ENCODE measurements at places on chromosomes 7 and 10. TPM values are rescaled to one million over a fixed set of nuclear protein-coding genes. Genes with fewer than 3 reads are reported as not detected.
A peak's percentile ranks its signal among the peaks of the same experiment; 100 is the strongest.

DNA sequence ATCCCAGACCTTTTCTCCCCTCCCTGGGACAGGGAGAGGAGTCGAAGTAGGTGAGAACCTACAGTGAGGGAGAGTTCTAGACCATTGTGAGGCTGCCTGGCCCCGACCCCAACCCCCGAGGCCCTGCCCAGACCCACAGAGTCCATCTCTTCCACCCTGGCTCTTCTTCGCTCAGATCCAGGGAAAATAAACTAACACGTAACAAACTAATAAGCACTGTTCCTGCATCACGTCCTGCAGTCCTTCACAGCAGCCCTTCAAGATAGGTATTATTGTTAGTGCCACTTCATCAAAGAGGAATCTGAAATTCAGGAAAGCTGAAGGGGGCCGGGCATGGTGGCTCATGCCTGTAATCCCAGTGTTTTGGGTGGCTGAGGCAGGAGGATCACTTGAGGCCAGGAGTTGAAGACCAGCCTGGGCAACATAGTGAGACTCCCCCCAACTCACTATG is at the start of gene SPACDR:
Gene SPACDR, minus strand, starts transcription at position 51 of the 451 bp plus-strand sequence. CDS start 235 bp downstream, outside the sequence.
- no peak within 1 kb of the TSS for H3K4me3 ChIP-seq
- peak within 1 kb of the TSS; percentile 11 for H3K27ac ChIP-seq
- no peaks in the 10 kb centered on the region for H3K4me1 ChIP-seq
- DNase-seq = no peak
- H3K36me3 ChIP-seq = no peaks in the 10 kb centered on the region
- H3K27me3 ChIP-seq = no peaks in the 10 kb centered on the region

GRCh38 chr10:23530079-23530478 is 91.2 kb downstream of the OTUD1 start:
- no peaks in the 10 kb centered on the region for H3K4me1 ChIP-seq
- no peaks in the 10 kb centered on the region for H3K27me3 ChIP-seq
- no peak for DNase-seq
- no peaks in the 10 kb centered on the region for H3K36me3 ChIP-seq
- H3K4me3 ChIP-seq = no peak overlapping the region

GRCh38 chr7:101507791-101508252 is 121.3 kb downstream of the MYL10 start:
- H3K4me3 ChIP-seq = no peak overlapping the region
- no peaks in the 10 kb centered on the region for H3K4me1 ChIP-seq
- no peak overlapping the region for H3K27ac ChIP-seq
- no peaks in the 10 kb centered on the region for H3K36me3 ChIP-seq

DNA sequence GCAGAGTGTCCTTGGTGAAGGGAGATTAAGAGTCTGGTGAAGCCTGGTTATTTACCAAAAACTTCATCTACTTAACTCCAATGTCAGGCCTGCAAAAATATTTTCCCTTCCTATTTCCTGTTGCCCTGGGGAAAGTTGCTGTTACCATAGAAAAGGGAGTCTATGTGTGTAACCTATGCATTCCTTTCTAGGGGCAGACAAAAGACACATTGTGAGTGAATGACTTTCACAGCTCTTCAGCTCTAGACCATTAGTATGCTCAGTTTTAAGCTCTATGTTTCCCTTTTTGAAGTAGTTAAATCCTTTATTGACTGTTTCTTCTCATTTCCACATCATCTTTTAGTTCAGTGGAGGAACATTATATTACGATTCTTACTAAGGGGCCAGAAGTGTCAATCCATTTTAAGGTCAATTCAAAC is 45.6 kb upstream of the SGCE start:
- peak overlapping the region; percentile 26 for H3K27ac ChIP-seq
- no peak for DNase-seq
- H3K4me3 ChIP-seq = no peak overlapping the region
- H3K27me3 ChIP-seq = no peaks in the 10 kb centered on the region
- peaks cover 35% of the 10 kb centered on the region for H3K4me1 ChIP-seq
- H3K36me3 ChIP-seq = no peaks in the 10 kb centered on the region

GRCh38 chr10:80122746-80123145 is 9.8 kb upstream of the PLAC9 start:
- no peak for DNase-seq
- H3K27me3 ChIP-seq = no peaks in the 10 kb centered on the region
- H3K27ac ChIP-seq = no peak overlapping the region
- no peaks in the 10 kb centered on the region for H3K4me1 ChIP-seq
- no peaks in the 10 kb centered on the region for H3K36me3 ChIP-seq

DNA sequence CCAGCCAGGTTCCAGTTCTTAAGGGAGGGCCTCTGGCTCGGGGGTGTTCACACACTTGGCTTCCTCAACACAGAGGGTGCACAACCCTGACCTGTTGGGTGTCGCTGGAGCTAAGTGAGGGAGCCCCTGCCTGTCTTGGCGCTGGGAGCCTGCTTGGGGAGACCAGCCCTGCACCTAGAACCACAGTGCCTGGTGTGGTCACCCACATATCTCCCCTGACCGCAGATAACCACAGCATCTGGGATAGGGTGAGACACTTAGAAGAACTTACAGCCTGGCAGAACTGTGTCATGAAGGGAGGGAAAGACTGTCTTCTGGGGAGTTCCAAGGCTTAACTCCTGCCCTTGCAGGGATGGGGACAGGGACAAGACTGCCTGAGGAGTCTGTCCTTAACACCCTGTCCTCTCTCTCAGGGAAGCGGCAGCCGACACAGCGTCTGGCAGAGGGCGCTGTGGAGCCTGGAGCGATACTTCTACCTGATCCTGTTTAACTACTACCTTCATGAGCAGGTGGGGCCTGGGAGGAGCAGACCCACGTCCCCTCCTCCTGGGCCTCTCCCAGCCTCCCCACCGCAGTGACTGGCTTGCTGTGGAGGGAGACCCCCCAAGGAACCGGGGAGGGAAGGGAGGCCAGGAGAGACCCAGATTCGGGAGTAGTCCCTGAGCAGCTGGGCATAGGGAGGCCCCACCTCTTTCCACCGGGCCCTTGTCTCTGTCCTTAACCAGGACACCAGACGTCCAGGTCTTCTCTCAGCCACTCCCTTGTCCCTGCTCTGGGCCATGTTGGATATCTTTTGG is 59.0 kb downstream of the PALD1 start:
- H3K4me1 ChIP-seq = no peaks in the 10 kb centered on the region
- H3K4me3 ChIP-seq = no peak overlapping the region
- peaks cover 18% of the 10 kb centered on the region for H3K36me3 ChIP-seq
- no peak for DNase-seq

GRCh38 chr10:110169586-110169985 is 37.8 kb upstream of the MXI1 start:
- no peaks in the 10 kb centered on the region for H3K27me3 ChIP-seq
- H3K27ac ChIP-seq = no peak overlapping the region
- no peaks in the 10 kb centered on the region for H3K36me3 ChIP-seq
- DNase-seq = no peak
- no peak overlapping the region for H3K4me3 ChIP-seq

DNA sequence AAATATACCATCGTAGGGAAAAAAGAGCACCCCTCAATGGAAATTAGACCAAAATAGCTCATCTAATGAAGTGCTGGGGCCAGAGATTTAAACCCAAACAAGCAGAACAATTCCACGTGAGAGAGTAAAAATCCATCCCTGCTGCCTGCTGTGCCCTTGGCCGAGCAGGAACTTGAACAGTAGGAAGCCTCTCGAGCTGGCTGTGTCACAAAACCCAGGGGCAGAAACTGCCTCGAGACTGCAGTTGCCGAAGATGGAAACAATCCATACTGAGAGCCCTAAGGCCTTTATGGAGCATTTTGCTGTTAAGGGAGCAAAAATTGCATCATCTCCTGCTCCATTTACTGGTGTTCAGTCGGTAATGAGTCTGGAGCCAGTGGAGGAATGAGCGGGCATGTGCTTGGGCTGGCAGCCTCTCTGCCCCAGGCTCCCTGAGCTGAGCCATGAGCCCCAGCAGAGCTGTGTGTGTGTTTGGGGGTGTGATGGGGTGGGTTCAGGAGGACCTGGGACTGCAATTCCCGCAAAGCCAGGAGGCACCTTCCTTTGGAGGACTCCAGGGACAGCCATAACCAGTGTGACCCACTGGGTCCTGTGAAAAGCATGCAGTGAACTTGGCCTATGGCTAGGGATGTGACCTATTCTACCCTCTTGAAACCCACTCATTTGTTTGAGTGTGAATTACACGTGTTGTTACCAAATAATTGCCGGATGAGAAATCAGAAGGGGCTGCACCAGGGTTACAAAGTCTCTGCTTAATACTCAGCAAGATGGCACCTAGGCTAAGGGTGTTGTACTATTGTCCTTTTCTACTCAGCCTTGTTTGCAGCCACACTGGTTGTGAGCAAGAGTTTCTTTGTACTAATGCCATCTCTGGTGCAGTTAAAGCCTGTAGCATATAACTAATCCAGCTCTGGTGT is 58.3 kb downstream of the CDHR3 start:
- H3K4me1 ChIP-seq = peaks cover 8% of the 10 kb centered on the region
- H3K4me3 ChIP-seq = no peak overlapping the region
- no peaks in the 10 kb centered on the region for H3K36me3 ChIP-seq
- no peak overlapping the region for H3K27ac ChIP-seq
- no peak for DNase-seq

DNA sequence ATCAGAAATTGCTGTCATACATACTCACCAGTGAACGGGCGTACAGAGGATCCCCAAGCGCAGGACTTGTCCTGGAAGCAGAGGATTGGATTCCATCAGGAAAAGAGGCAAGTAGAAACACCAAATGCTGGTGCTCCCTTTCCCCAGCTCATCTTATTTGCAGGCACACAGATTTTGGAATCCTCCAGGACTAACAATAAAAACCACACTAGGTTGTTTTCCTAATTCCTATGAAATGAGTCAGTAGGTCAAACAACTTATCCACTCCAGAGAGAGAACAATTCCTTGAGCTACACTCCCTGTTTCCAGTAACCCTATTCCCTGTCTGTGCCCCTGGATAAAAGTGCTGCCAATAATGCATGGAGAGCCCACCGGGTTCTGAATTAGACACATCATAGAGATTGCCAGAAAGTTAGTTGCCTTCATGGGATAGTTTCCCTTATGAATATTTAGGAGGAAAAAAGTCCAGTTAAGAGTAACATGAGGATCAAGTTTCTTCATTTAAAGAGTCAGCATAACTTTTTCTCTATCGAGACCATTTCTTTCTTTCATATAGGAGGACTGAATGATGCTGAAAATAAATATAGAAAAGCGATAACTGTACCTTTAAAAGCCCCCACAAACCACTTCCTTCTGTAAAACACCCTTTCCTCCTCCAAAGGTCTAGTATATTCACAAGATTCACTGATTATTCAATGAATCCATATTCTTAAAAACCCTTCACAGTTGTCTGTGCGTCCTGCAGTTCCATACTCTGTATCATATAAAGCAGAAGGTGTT is 178.3 kb upstream of the KLF14 start:
- no peaks in the 10 kb centered on the region for H3K36me3 ChIP-seq
- peak overlapping the region; percentile 49 for H3K4me3 ChIP-seq
- peaks cover 67% of the 10 kb centered on the region for H3K4me1 ChIP-seq
- no peaks in the 10 kb centered on the region for H3K27me3 ChIP-seq
- DNase-seq = no peak
- peak overlapping the region; percentile 86 for H3K27ac ChIP-seq

- H3K27ac ChIP-seq = no peak overlapping the region
- DNase-seq = no peak
Observed at GRCh38 chr7:39509436-39509835, 56.8 kb upstream of the YAE1 start.

DNA sequence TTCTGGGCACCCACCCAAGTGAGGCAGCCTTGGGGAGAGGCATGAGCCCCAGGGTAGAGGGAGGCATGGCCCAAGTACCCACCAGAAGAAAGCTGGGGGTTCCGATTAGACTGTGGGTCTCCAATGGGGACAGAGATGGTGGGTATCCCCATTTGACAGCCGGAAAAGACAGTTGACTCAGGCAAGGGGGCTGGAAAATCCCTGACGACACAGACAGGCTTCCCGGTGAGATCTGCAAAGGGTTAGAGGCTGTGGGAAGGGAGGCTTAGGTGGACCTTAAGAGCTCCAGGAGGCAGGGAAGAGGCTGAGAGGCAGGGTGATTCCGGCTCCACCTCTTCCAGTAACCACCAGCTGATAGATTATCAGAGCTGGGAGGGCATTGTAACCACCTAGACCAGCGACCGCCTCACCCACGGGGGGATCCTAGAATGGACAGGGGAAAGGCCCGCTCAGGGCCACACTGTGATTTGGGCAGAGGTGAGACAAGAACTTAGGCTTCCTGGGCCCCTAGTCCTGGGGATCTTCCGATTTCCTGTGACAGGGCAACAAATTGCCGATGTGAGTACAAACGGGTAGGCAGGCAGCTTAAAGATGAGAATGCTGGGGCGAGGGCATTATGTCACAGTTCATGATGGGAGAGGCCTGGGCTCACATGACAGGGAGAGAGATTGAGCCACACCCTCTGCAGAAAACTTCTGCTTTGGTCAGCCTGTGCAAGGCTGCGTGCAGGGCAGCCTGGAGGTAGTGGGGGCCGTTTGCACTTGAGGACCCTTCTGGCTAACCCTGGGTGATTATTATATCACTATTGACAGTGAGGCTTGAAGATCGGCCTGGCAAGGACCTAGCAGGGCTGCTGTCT is 5.4 kb downstream of the TBATA start:
- no peak overlapping the region for H3K27ac ChIP-seq
- peaks cover 13% of the 10 kb centered on the region for H3K4me1 ChIP-seq
- H3K27me3 ChIP-seq = no peaks in the 10 kb centered on the region
- no peak for DNase-seq

- H3K36me3 ChIP-seq = no peaks in the 10 kb centered on the region
- peaks cover 33% of the 10 kb centered on the region for H3K27me3 ChIP-seq
- no peak overlapping the region for H3K27ac ChIP-seq
- no peak overlapping the region for H3K4me3 ChIP-seq
- no peaks in the 10 kb centered on the region for H3K4me1 ChIP-seq
- no peak for DNase-seq
Observed at GRCh38 chr10:114246679-114247305, 7.7 kb downstream of the VWA2 start.

- no peaks in the 10 kb centered on the region for H3K36me3 ChIP-seq
- H3K4me1 ChIP-seq = peaks cover 5% of the 10 kb centered on the region
- no peak overlapping the region for H3K4me3 ChIP-seq
- no peaks in the 10 kb centered on the region for H3K27me3 ChIP-seq
- H3K27ac ChIP-seq = no peak overlapping the region
- no peak for DNase-seq
Observed at GRCh38 chr10:88932539-88933256, 19.9 kb downstream of the ACTA2 start.

GRCh38 chr7:25308906-25309705 is 80.8 kb upstream of the NPVF start:
- no peaks in the 10 kb centered on the region for H3K36me3 ChIP-seq
- H3K27me3 ChIP-seq = no peaks in the 10 kb centered on the region
- H3K27ac ChIP-seq = no peak overlapping the region
- no peaks in the 10 kb centered on the region for H3K4me1 ChIP-seq

DNA sequence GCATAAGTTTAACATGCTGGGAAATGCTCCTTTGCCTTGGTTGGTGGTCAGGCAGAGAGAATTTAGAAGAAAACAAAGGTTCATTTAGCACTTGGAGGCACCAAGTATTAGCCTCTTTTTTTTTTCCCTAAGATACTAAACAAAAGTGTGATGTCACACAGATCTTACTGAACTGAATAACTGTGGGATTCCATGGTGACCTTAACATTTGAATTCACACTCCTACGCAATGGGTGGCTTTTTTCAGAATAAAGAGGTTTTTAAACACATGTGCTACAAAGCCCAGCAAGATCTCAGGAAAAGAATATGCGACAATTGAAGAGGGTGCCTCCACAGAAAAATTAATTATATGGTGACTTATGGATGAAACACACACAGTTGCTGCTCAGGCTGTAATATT is 133.4 kb upstream of the ABCB5 start:
- H3K27me3 ChIP-seq = no peaks in the 10 kb centered on the region
- no peak overlapping the region for H3K4me3 ChIP-seq
- peak overlapping the region; percentile 46 for H3K27ac ChIP-seq
- no peaks in the 10 kb centered on the region for H3K4me1 ChIP-seq

The LRRN3 gene
- 1.8 TPM for total RNA-seq

The ARHGEF35 gene
- total RNA-seq = 2.1 TPM

The NPSR1 gene
- not detected for total RNA-seq

The LSM5 gene
- total RNA-seq = 9.9 TPM

The C10orf95 gene
- not detected for total RNA-seq

The SPDYE2B gene
- not detected for total RNA-seq

The C10orf53 gene
- not detected for total RNA-seq

The ZNF735 gene
- not detected for total RNA-seq

The LRIT1 gene
- total RNA-seq = not detected

Data from tibial nerve (tissue), 4 donors.